ENCODE measurements at places on chromosomes 4 and X.

GRCh38 chr4:185238215-185238681 lies 28.9 kb downstream of the SNX25 start:
- no peak for DNase-seq

GRCh38 chr4:74656596-74656995 lies 137.7 kb downstream of the BTC start:
- no peak for DNase-seq

DNA sequence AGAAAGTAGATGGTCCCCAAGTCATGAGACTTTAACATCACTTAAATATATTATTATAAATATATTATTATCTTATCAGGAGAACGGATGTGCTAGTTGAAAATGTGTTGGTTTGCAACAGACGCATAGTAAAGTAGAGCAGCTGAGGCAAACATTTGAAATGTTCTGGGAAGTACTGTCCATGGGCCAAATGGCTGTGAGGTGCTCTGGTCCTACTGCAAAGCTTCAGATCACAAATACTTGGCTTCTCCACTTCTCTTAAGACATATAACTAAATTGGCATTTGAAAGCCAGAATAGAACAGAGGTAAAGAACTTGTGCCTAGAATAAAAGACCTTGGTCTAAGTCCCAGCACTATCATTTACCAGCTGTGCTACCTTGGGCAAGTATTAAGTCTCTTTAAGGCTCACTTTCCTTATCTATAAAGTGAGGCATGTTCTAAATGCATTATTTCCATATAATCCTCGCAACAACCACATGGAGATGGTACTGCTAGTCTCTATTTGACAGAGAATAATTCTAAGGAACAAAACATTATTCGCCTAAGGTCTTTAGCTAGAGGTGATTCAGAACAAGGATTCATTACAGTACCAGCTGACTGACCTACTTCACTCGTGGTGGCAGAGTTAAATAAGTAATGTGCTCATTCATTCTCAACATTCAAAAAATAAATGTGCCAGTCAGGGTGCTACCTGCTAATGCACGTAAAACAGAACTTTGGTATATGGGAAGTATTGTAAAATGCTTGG lies 297.1 kb downstream of the PPP3CA start:
- no peak for DNase-seq

DNA sequence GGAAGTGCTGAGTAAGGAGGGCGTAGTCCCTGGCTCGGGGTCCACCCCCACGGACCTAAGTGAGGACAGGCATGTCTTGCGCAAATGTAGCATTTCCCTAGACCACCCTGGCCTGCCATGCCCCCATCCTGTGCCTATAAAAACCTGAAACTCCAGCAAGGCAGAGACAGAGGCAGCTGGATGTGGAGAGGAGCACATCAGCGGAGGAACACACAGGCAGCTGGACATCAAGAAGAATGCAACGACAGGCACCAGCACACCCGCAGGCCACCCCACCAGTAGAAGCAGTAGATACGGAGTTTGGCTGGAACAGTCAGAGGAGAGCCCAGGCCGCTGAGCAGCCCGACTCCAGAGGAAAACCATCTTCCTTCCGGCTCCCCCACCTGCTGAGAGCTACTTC lies 345.9 kb downstream of the FSTL5 start:
- no peak for DNase-seq

DNA sequence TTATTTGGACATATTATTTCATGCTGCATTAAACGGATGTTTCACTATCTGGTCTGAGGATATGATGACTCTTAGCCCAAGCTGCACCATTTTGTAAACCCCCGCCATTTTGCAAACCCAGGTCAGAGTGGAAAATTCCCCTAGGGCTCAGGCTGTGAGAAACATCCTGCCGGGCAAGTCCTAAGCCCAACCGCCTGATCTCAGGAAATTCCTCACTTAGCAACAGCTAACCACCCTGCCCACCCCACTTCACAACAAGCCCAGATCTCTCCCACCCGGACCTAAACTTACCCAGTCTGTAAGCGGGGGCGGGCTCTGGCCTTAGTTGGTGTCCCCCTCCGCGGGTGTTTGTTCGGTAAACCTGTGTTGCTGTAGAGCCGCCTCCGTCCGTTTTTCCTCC lies 2747.1 kb downstream of the PCDH7 start:
- DNase-seq: no peak

DNA sequence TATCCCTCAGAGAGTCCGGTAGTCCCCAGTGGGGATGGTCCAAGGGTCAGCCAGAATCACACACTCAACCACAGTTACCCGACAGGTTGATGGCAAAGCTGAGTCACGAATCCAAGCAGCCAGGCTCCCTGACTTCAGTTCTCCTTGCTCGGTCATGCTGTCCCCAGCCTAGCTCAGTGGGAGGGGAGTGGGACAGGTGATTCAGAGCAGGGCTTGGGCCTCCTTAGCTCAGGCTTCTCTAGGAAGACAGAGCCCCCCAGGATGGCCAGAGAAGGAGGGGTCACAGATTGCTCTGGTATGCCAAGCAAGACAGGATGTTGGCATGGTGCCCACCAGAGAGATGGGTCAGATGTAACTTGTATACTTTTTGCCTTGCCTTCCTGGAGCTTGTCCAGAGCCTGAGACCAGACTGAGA lies 66.5 kb downstream of the EFNB1 start:
- no peak for DNase-seq

DNA sequence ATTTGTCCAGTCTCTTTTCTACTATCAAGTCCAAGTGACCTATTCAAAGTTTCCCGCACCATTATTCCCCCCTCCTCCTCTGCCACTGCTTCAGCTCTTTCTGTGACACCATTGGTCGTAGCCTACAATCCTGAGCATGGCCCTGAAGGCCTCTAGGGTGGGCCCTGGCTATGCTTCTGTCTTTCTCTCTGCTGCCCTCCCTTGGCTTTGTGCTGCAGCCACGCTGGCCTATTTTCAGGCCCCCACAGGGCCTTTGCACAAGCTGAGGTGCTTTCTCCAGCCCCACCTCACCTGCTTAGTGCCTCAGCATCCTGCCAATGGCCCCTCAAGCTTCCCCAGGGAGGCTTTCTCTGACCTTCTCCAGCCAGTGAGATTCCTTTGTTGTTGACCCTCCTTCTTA lies 156.5 kb downstream of the NHS start:
- no peak for DNase-seq

DNA sequence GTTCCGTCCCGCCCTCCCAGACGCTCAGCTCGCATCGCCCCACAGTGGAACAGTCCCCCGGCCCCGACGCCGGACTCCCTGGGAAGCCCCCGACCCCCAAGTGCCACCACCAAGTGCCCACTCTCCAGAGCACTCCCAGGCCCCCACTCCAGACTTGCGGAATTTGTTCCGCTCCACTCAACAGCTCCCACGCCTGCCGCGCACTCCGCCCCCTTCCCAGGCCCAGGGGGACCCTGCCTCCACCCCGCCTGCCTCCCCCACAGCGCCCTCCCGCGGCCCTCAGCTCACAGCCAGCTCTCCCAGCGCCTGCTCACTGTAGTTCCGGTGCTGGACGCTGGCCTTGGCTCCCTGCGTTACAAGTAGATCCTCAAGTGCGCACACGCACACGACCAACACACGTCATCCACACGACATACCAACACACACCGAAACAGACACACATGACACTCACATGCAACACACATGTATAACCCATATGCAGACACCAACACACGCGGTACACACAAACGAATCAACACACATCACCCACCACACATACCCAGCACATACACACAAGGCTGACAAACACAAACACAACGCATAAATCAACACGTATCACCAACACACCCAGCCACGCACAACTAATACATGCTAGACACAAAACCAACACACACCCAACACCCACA lies 8.0 kb downstream of the MSX1 start:
- no peak for DNase-seq

DNA sequence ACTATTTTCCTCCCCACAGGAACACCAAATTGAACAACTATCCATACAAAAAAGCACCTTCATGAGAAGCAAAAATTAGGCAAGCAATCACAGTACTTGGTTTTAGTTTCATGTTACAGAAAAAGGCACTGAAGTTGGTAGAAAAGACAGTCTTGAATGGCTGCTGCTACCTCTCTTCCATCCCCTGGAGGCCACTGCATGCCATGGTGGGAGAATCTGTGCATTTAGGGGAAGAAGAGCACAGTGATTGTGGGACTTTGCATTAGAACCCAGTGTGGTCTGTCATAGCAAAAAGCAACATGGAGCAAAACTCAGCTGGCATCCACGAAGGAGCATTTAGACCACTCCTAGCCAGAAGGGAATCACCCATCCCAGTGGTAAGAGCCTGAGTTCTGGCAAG lies 941.9 kb downstream of the PCDH18 start:
- DNase-seq: no peak

- DNase-seq: no peak
These were observed 97.3 kb upstream of the DDX3X start for GRCh38 chrX:41236629-41237028.

DNA sequence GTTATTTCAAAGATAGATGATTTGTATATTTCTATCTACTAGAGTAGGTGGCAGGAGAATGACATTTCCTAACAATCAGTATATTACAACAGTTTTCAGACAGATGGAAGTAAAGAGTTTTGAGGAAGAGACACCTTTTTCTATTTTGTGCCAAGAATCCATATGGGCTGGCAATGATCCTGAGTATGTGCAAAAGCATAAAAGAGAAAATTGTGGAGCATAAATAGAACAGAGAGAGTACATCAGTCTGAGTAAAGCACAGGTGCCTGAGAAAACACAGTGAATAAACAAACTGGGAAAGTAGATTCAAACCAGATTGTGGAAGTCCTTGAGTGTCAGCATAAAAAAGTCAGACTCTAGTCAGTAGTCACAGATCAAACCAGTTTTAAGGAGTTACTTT lies 96.8 kb upstream of the WDR44 start:
- DNase-seq: no peak

DNA sequence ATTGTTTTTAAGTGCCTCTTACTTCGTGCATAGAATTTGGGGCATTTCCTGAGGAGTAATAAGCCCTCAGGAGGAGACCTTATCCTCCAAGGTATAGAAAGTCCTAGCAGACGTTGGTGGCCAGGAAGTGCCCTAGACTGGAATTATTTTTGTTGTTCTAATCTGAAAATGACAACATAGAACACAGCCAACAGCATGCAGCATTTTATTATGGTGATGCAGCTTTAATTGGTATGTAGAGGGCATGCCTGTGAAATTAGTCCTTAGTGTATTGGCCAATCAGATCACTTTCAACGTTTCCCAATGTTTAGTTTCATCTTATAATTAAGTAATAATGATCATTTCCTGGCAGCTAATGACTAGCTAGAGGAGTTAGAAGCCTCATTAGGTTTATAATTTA lies 199.2 kb downstream of the SHROOM3 start:
- no peak for DNase-seq

- no peak for DNase-seq
These were observed 120.3 kb downstream of the BANK1 start for GRCh38 chr4:101910786-101911373.

Measured in activated CD4-positive, CD25-positive, alpha-beta regulatory T cell treated with anti-CD3 and anti-CD28 coated beads, Interleukin-2, amount 50 U/mL, for 16 hours (primary cell).